ENCODE measurements at places on chromosomes 6 and 20.

GRCh38 chr6:33118525-33119123 is 42.8 kb downstream of the HLA-DPB1 start:
- DNase-seq = peak; percentile 64

- DNase-seq = no peak
These were observed 861 bp upstream of the HLA-A start for GRCh38 chr6:29941471-29941870.

DNA sequence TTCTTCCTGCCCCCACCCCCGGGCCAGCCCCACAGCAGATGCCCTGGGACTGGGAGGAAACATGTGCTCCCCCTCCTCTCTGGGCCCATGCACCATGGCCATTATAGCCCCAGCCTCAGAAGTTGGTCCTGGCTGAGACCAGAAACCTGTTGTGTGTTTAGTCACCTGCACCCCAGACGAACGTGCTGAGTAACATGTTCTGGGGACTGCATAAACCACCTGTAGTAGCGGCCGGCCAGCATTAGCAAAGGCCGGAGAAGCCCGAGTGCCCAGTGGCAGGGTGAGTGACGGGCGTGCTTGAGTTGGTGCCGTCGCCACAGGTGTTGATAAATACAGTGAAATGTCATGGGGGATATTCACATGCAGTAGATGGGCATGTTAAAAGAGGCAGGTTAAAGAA is 73.9 kb downstream of the TCP11 start:
- no peak for DNase-seq

DNA sequence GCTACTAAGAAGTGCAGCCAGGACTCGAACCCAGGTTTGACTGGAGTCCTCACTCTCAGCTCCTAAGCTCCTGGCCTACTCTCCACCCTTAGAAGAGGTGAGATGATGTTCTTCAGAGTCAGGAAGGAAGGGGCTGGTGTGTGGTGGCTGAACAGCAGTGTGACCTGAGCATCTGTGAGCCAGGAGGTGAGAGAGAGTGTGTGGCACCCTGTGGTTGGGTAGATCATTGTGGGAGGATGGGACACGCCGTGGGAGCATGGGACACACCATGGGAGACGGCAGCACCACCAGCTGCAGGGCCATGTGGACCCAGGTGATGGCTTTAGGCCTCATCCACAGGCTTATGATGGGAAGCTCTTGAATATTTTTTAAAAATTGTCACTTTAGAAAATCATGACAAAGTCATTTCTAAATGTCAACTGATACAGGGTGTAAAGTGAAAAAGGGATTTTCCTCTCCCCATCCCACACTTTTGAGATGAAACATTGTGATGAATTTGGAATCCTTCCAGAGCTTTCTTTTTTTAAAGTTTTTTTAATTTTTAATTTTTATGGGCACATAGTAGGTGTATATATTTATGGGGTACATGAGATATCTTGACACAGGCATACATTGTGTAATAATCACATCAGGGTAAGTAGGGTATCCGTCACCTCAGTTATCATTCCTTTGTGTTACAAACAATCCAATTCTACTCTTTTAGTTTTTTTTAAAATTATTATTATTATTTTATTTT is 31.6 kb downstream of the SRC start:
- no peak for DNase-seq

GRCh38 chr20:1241456-1241855 is 15.6 kb downstream of the RAD21L1 start:
- DNase-seq = no peak

- DNase-seq = peak; percentile 54
These were observed 1.7 kb downstream of the AFDN start for GRCh38 chr6:167828325-167828956.

DNA sequence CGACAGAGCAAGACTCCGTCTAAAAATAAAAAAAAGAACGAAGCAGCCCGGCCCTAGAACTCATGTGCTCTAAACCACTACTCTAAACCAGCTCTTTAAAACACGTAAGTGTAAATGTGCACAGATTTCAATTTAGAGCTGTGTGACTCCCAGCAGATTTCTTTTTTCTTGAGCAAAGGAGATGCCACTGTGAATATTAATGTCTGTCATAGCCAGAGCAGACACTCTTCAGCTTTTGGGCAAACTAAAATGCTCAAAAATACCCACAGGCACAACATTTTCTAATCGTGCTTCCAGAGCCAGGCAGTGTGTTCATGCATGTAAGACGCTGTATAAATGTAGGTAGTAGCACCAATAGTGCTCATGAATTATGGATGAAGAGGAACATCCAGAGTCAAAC is 218.9 kb upstream of the PLCB4 start:
- no peak for DNase-seq
